ENCODE measurements at places on chromosomes 7 and 10.

DNA sequence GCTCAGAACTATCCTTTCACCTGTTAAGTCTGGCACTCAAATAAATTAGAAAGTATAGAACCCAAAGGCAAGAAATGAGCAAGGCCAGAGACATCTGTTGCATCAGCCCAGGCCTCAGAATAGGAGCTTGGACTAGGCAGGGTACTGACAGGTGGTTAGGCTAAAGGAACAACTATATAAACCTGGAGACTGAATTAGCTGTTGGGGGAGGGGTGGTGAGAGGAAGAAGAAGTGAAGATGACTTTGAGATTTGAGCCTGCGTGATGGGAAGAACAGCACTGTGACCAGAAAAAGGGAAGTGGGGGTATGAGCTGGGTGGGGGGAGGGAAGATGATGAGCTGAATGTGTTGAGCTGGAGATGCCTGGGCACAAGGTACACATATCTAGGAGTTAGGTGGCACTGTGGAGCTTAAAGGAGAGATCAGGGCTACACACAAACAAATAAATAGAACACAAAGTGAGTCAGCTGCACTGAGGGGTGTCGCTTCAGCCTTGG is 244.7 kb downstream of the PTEN start:
- no peak for DNase-seq

DNA sequence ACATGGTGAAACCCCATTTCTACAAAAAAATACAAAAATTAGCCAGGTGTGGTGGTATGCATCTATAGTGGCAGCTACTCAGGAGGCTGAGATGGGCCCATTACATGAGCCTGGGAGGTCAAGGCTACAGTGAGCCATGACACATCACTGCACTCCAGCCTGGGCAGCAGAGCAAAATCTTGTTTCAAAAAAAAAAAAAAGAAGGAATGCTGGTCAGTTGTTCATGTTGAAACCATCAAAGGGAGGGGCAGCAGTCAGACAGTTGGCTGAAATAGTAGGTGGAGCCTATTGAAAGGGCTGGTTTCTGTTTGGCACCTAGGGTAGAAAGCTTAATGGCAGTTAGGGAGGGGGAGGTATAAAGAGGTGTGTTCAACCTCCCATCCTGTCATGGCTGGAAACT is 323.0 kb downstream of the GALNT17 start:
- no peak for DNase-seq

- no peak for DNase-seq
Observed at GRCh38 chr10:100976906-100977305, 7.6 kb downstream of the SEMA4G start.

DNA sequence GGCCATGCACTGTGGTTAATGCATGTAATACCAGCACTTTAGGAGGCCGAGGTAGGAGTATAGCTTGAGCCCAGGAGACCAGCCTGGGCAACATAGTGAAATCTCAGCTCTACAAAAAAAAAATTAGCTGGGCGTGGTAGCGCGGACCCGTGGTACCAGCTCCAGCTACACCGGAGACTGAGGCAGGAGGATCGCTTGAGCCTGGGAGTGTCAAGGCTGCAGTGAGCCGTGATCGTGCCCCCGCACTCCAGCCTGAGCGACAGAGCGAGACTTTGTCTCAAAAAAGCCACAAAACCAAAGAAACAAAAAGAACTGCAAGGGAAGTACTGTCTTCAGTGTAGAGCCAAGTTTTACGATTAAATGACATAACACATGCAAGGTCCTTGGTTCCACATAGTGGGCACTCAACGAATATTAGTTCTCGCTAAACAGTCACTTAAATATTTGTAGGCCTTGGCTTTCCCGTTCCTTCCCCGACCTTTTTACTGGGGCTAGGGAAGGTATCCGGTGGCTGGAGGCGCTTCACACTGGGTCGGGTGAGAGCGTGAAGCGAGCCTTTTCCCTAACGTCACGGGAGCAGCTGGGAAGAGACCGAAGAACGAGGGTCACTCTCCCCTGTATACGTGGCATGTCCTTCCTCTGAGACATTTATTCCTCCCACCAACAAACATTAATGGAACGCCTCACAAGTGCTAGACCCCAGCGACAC is 993 bp upstream of the SND1 start:
- DNase-seq: peak; percentile 33

DNA sequence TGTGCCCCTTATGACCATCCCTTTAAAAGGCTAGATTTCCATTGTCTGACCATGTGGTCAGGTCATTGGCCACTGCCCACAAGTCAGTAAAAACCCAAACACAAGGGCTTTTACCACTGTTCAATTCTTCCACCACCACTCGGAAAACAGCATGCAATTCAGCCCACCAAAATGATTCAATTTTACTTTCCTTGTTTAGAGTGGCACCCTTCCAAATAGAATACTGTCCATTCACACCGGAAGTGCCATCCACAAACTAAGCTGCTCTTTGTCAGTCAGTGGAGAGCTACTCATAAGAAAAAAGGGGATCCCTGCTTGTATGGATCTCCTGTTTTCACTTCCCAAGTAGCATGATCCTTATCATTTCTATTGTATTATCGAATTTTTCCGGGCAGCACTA is 350.7 kb upstream of the MBL2 start:
- DNase-seq: no peak

DNA sequence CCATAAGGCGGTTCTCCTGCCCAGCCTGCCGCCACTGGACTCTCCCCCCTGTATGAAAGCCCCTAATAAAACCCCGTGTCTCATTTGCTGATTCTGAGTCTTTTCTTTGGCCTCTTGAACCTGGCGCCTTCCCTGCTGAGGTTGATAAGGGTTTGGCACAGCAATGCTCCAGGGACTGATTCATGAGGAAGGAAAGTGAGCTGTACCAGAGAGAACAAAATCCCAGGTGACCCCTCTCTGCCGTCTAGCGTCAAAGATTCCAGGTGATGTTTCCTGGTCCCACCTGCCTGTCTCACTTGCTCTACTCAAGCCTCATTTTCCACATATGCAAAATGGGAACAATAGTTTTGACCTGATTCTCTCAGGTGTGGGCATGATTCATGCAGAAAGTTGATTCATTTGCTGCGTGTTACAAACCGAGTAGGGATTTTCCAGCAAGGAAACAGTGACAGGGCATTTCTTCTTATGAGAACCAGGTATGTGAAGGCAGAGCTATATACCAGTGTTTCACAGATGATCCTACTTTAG is 730.6 kb upstream of the IGFBP3 start:
- no peak for DNase-seq
